ENCODE measurements at places on chromosomes 16 and 17.

DNA sequence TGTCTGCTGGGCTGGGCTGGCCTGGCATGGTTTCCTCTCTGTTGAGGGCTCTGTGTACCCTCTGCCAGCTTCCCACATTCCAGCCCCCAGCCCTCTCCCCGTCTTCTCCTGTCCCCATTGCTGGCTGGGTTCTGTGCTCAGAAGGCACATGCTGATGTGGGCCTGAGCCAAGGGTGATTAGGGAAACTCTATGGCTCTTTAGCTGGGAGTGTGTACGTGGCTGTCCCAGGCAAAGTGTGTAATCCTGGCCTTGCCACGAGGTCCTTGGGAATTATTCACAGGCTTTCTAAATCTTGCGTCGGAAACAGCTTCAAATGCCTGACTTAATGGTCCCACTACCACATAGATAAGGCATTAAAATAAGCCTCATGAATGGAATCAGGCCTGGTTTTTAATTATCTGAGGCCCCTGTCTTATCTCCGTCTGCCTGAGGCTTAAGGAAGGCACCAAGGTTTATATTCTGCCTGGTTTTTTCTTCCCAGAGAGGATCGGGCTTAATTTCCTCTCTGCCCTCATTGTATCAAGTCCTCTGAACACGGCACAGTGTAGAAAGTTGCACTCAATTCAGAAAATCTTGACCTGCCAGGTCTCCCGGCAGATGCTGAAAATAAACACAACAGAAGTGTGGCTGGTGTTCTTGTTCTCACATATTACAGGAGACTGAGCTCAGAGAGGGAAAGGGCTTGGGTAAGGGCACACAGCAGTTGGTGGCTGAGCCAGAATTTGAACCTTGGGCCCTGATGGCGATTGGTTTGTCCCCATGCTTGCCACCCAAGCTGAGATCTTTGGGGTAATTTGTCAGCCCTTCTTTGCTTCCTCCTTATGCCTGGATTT, 52.9 kb upstream of the LGALS9 start:
- peak; percentile 86 for DNase-seq
- H3K4me1 ChIP-seq = peaks cover 62% of the 10 kb centered on the region
- peak overlapping the region; percentile 98 for H3K27ac ChIP-seq
- no peaks in the 10 kb centered on the region for H3K27me3 ChIP-seq

DNA sequence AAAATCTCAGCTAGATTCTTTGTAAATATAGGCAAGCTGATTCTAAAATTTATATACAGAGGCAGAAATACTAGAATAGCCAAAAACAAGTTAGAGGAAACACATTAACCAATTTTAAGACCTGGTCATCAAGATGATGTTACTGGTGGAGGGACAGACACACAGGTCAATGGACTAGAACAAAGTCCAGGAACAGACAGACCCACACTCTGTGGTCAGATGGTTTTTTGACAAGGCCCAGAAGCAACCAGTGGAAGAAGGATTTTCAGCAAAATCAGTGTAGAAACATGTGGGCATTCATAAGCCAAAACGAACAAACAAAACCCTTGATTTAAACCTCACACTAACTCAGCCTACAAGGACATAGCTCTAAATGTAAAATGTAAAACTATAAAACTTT, 99.7 kb upstream of the METRNL start:
- H3K4me1 ChIP-seq = peaks cover under 1% of the 10 kb centered on the region
- no peak overlapping the region for H3K4me3 ChIP-seq
- H3K36me3 ChIP-seq = no peaks in the 10 kb centered on the region
- H3K27ac ChIP-seq = no peak overlapping the region
- no peak for DNase-seq
- H3K27me3 ChIP-seq = no peaks in the 10 kb centered on the region

DNA sequence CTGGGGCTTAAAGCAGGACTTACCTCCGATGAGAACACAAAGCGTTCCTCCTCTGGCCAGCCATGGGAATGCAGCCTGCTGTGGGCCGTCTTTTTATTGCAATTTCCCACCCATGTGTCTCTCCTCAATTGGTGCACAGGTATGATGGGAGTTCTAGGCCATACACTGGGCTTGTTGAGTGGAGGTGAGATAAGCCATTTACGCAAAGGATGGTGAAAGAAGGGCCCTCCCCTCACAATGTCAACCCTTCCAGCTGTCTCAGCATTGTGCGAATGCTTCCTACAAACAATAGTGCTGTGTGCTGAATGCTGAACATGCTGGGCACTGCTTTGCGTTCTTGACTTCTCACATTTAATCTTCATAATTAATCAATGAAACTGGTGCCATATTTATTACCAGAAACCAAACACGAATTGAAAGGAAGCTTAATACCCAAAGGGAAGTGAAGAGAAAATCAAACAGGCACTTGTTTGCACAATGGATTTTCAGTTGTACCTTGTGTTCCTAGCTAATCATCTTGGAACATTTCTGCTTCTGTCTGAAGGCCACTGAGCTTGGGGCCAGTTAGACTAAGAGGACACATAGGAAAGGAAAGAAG, at the start of gene GP2:
TSS of gene GP2 (minus strand) at position 70 of the 598 bp plus-strand sequence. CDS start 1,082 bp downstream, outside the sequence.
- no peak for DNase-seq
- H3K27ac ChIP-seq = no peak within 1 kb of the TSS
- H3K4me1 ChIP-seq = no peaks in the 10 kb centered on the region
- no peak within 1 kb of the TSS for H3K4me3 ChIP-seq
- no peaks in the 10 kb centered on the region for H3K27me3 ChIP-seq

- H3K4me1 ChIP-seq = peaks cover 41% of the 10 kb centered on the region
- H3K4me3 ChIP-seq = no peak overlapping the region
- no peaks in the 10 kb centered on the region for H3K27me3 ChIP-seq
- no peak overlapping the region for H3K27ac ChIP-seq
- H3K36me3 ChIP-seq = peaks cover 3% of the 10 kb centered on the region
Observed at GRCh38 chr17:47274319-47275069, 20.9 kb downstream of the ITGB3 start.

GRCh38 chr16:48086422-48086821, 69.4 kb downstream of the ABCC12 start:
- peaks cover 2% of the 10 kb centered on the region for H3K27me3 ChIP-seq
- no peaks in the 10 kb centered on the region for H3K36me3 ChIP-seq
- DNase-seq = no peak
- H3K4me3 ChIP-seq = no peak overlapping the region
- peaks cover 10% of the 10 kb centered on the region for H3K4me1 ChIP-seq

DNA sequence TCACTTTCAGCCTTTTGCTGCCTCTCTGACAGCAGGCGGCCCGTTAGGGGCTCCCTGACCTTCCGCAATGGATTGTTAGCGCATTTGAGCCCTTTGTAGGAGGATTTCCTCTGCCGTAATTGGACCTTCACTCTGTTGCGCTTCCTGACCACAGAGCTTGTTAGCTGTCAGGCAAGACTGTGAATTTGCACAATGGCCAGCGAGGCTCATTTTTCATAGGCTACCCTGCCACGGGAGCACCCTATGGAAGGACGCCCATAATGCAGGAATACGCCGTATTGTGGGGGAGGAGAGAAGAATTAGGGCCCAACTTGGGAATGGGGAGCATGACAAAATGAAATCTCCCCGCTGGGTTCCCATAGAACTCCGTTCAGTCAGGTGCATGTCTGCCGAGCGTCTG, 205.2 kb upstream of the NLRP1 start:
- DNase-seq = no peak
- H3K27ac ChIP-seq = no peak overlapping the region
- no peak overlapping the region for H3K4me3 ChIP-seq

DNA sequence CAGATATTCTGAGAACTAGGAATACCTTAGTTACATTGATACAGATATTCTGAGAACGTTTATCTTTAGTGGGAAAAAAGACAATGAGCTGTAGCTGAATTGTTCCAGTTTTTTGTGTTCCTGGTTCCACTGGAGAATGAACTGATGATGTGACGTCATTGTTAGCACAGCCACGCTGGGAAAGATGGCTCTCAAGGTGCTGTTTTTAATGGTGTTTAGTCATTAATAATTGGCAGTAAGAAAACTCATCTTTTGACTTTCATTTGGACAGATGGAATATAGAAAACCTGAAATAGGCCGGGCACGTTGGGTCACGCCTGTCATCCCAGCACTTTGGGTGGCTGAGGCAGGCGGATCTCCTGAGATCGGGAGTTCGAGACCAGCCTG, 10.4 kb downstream of the FOXK2 start:
- no peaks in the 10 kb centered on the region for H3K27me3 ChIP-seq
- peak overlapping the region; percentile 5 for H3K27ac ChIP-seq
- no peak for DNase-seq
- no peaks in the 10 kb centered on the region for H3K36me3 ChIP-seq
- H3K4me3 ChIP-seq = no peak overlapping the region

GRCh38 chr17:36505171-36505570, 18.7 kb downstream of the ZNHIT3 start:
- no peak for DNase-seq
- peaks cover 82% of the 10 kb centered on the region for H3K36me3 ChIP-seq
- H3K27me3 ChIP-seq = no peaks in the 10 kb centered on the region
- peaks cover 4% of the 10 kb centered on the region for H3K4me1 ChIP-seq

GRCh38 chr17:6995500-6996255, at the start of gene ALOX12:
Gene ALOX12, plus strand, starts transcription at chr17:6996049. Its CDS starts 69 bp downstream, at chr17:6996118.
- H3K27me3 ChIP-seq = peaks cover 32% of the 10 kb centered on the region
- no peak within 1 kb of the TSS for H3K27ac ChIP-seq
- peaks cover 15% of the 10 kb centered on the region for H3K4me1 ChIP-seq

DNA sequence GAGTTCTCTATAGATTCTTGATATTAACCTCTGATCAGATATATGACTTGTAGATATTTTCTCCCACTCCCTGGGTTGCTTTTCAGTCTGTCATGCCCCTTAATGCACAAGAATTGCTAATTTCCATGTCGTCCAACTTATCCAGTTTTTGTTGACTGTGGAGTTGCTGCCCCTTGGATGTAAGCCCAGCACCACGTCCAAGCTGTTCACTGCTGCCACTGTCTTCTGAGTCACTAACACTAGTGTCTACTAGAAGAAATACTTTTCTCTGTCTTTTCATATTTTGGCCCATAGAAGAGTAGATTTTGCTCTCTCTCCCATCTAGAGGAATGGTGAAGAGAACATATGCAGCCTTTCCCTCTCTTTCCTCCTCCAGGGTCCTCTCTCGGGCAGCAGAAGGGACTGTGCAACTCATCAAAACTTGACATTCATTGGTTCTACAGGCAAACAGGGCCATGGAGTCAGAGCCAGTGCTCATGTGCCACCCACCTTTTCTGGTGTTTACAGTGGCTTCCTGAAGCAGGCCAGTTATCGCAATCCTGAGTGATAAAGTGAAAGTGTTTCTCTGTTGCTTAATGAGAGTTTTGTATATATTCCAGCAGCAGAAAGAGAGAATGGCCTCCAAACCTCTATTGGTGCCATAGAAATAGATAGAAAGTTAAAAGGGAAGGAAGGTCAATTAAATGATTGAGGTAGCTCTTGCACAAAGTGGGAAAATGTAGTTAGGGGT, 22.6 kb upstream of the PMP22 start:
- DNase-seq = no peak
- no peaks in the 10 kb centered on the region for H3K27me3 ChIP-seq
- H3K36me3 ChIP-seq = no peaks in the 10 kb centered on the region
- H3K4me3 ChIP-seq = no peak overlapping the region
- H3K4me1 ChIP-seq = no peaks in the 10 kb centered on the region
- no peak overlapping the region for H3K27ac ChIP-seq

- no peak overlapping the region for H3K27ac ChIP-seq
- no peaks in the 10 kb centered on the region for H3K4me1 ChIP-seq
- H3K27me3 ChIP-seq = no peaks in the 10 kb centered on the region
- H3K4me3 ChIP-seq = no peak overlapping the region
- DNase-seq = no peak
Observed at GRCh38 chr17:51032850-51033249, 87.8 kb downstream of the SPAG9 start.

- no peaks in the 10 kb centered on the region for H3K4me1 ChIP-seq
- no peaks in the 10 kb centered on the region for H3K36me3 ChIP-seq
Observed at GRCh38 chr16:51383909-51384308, 232.8 kb upstream of the SALL1 start.

DNA sequence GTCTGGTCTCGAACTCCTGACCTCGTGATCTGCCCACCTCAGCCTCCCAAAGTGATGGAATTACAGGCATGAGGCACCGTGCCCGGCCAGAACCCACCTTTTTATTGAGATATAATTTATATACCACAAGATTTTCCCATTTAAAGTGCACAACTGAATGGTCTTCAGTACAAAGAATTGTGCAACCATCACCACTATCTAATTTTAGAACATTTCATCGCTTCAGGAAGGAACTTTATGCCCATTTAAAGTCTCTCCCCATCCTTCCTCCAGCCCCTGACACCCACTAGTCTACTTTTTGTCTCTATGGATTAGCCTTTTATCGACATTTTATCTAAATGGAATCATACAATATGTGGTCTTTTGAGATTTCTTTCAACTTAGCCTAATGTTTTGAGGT, 25.4 kb upstream of the HELZ start:
- DNase-seq = no peak
- H3K27me3 ChIP-seq = no peaks in the 10 kb centered on the region
- no peaks in the 10 kb centered on the region for H3K36me3 ChIP-seq
- no peak overlapping the region for H3K4me3 ChIP-seq
- H3K4me1 ChIP-seq = no peaks in the 10 kb centered on the region

GRCh38 chr16:73062001-73062616, 14.2 kb upstream of the ZFHX3 start:
- H3K36me3 ChIP-seq = no peaks in the 10 kb centered on the region
- H3K27ac ChIP-seq = no peak overlapping the region
- H3K4me3 ChIP-seq = no peak overlapping the region
- H3K4me1 ChIP-seq = peaks cover 32% of the 10 kb centered on the region
- peaks cover 55% of the 10 kb centered on the region for H3K27me3 ChIP-seq

DNA sequence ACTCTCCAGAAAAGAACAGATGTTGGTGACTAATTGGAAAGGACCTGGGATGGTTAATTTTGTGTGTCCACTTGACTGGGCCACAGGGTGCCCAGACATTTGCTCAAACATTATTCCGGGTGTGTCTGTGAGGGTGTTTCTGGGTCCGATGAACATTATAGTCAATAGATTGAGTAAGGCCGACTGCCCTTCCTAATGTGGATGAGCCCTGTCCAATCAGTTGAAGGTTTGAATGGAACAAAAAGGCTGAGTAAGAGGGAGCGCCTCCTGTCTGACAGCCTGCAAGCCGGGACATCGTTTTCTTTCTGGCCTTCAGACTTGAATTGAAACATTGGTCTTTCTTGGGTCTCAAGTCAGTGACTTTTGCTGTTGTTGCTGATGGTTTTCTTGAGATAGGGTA, 22.8 kb upstream of the ITPRIPL2 start:
- H3K36me3 ChIP-seq = no peaks in the 10 kb centered on the region
- H3K27me3 ChIP-seq = peaks cover 1% of the 10 kb centered on the region
- no peak overlapping the region for H3K27ac ChIP-seq
- peaks cover 9% of the 10 kb centered on the region for H3K4me1 ChIP-seq
- H3K4me3 ChIP-seq = no peak overlapping the region

GRCh38 chr17:76134911-76135809, 5.9 kb downstream of the FOXJ1 start:
- H3K4me1 ChIP-seq = peaks cover 35% of the 10 kb centered on the region
- DNase-seq = no peak
- no peak overlapping the region for H3K4me3 ChIP-seq
- no peak overlapping the region for H3K27ac ChIP-seq
- no peaks in the 10 kb centered on the region for H3K36me3 ChIP-seq
